ENCODE measurements at places on chromosomes 6 and 20.

DNA sequence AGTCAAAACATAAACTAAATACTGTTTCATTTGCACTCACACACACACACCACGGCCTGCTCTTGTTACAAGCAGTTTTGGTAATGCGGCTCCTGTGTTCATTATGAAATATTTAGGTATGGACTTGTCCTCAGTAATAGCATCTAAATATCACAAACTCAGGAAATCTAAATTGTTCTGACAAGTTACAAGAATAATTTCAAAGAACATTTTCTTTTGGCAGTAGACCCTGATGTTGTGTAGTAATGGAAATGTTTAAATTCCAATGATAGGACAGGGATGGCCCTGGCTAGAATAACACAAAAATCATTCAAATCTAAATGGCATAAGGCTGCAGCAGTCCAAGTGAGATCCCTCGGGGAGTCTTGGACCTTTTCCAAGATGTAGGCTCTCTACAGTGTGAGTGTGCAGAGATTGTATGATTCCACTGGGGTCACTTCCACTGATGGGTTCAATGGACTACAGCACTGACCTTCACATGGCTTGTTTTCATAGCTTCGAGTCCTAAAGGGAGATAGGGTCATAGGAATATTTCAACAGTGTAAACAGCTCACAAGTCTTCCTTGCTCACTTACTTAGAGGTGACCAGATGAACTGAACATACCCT, 210.6 kb upstream of the PLCB4 start:
- no peak for DNase-seq

DNA sequence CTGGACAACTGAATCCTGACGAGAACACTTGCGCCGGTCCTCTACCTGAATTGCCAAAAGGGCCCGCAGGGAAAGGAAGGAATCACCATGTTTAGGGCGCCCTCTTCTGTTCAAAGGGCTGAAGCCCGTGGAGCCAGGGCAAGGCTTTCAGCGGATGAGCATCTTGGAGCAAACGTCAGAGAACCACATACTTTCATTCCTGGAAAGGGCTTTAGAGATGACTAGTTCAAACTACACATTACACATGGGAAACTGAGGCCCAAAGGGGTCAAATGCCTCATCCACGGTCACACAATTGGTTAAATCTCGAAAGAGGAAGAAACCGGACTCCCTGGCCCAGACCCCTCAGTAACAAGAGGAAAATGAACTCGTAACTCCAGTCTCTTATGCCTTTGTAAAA, 11.5 kb upstream of the ZNF133 start:
- DNase-seq: no peak

DNA sequence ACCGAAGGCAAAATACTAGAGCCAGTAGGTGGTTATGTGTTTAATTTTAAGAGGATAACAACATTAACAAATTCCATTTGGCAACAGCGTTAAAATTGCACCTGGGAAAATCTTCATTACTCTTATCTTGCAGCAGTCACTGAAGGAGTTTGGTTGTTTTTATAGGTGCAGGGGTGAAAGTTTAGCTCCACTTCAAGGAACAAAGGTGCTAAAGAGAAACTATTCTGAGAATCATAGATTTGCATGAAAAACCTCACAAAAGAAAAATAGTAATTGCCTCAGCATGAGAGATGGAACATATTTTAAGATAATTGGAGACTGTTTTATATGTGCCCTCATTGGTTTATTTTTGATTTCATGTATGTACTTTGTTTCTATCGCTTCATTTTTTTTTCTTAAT, 444.4 kb downstream of the UTRN start:
- DNase-seq: no peak

- no peak for DNase-seq
Measured at GRCh38 chr6:4675121-4675520, 101.1 kb upstream of the CDYL start.

GRCh38 chr6:14705841-14706377, 540.0 kb upstream of the JARID2 start:
- DNase-seq: no peak

DNA sequence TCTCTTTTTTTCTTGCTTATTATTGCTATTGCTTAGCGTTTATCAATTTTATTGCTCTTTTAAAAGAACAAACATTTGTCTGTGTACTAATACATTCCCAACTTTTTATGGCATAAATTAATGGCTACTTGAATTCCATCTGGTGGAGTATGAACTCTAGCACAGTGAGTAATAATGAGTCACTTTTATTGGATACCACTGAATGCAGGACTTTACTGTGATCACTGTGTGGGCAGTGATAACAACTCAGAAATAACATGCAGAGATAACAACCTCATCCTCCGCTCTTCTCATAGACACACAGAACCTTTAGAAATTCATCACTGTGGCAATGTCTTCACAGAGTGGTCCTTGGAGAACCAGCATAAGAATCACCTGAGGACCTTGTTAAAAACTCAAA, 174.9 kb upstream of the PRND start:
- DNase-seq: no peak

GRCh38 chr6:166387642-166388289, 5.0 kb upstream of the MPC1 start:
- DNase-seq: no peak

GRCh38 chr20:47688385-47689381, 96.6 kb downstream of the SULF2 start:
- DNase-seq: no peak

GRCh38 chr20:10861619-10862018, 187.8 kb upstream of the JAG1 start:
- no peak for DNase-seq

- DNase-seq: no peak
Measured at GRCh38 chr6:134245041-134245440, 72.9 kb downstream of the SGK1 start.

- no peak for DNase-seq
Measured at GRCh38 chr20:22687676-22688349, 103.4 kb upstream of the FOXA2 start.

- no peak for DNase-seq
Measured at GRCh38 chr20:48827855-48828733, at the start of gene PREX1. Gene PREX1 (minus strand): TSS chr20:48827999. CDS start chr20:48827860, 139 bp downstream.

GRCh38 chr6:80259118-80259517, 152.6 kb downstream of the BCKDHB start:
- no peak for DNase-seq

GRCh38 chr6:71707059-71707458, 179.3 kb upstream of the RIMS1 start:
- no peak for DNase-seq

DNA sequence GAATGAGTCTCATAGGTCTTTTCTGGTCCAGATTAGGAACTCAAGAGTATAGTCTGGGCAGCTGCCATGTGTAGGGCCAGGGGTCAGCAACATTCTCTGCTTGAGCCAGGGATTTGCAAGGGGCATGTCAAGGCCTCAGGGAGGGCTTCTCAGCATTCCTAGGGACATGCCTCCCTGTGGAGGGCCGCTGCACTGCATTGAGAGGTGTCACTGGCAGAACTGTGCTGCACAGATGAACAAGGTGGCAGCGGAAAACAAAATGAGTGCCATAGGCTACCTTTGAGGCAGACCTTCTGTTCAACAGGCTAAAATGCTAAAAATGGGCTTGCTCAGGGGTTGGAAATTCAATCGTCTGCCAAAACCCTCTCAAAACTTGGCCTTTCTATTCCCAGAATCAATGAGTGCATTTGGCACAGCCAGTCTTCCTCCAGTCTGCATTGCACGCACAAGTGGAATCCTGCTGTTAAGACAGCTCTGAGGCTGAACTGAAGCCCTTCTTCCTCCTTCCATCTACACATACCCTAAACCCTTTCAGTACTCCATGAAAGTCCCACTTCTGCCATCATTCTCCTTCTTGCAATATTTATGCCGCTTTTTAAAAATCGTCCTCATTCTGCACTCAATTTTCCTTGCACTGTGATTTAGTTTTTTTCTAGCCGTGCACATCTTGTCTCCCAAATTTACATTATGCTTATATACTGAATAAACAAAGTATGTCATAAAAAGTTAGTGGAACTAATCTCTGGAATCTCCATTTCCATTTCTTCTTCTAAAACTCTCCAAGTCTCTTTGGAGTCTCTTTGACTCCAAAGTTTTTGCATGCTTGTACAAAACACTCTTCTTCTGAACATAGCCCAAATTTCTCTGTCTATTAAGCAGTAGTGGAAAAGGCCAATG, 51.7 kb downstream of the SLC26A8 start:
- no peak for DNase-seq
